Lung (tissue), 17 donors: ENCODE measurements at places on chromosomes 1 and 21.

GRCh38 chr1:62295921-62296491, 23.2 kb downstream of the KANK4 start:
- peak; percentile 24 for DNase-seq

DNA sequence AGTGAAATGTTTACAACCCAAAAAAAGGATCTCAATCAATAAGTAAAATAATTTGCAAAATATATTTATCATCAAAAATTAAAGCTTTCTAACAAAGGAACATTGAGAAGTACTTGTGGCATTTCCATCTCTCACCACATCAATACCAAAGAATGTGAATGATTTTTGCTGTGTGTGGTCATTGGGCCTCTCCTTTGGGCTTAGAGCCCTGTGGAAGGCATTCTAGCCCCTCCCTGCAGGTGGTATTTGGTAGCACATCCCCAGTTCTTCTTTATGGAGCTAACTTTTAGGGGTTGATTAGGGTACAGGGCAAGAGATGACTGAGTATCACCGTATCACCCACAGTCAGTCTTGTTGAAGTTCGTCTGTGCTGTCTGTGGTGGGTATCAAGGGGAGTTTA, 294.1 kb upstream of the SGIP1 start:
- no peak for DNase-seq

GRCh38 chr1:231653632-231654031, 27.0 kb downstream of the DISC1 start:
- DNase-seq: no peak

GRCh38 chr1:10082785-10083479, 50.2 kb downstream of the UBE4B start:
- DNase-seq: no peak

DNA sequence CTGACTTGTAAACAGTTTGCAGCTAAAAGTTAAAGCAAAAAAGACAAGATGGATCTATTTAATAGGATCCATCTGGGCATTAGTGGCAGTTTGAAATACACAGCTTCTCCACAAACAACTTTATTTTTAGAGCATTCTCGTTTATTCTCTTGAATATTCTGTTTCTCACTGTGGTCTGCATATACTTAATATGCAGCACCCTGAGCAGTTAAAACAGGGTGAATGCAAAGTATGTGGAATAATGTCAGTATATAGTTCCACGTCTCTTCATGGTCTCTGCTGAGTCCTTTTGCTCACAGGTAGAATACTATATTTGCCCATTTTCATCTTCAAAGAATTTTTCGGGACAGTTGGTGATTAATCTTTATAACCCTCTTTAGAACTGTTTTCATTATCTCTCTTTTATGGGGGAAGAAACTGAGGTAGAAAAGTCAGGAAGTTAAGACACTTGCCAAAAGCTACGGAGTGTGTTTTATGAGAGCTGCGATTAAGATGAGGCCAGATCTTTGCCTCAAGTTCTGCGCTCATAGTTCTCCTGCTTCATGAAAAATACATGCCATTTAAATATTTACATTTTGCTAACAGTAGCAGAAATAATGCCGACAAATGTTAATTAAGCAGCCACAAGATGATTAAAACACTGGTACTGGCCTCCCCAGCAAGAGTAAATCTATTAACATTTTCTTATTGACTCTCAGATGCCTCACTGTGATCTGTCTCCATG, 115.6 kb downstream of the PTBP2 start:
- no peak for DNase-seq

- no peak for DNase-seq
These were observed 107.9 kb downstream of the WDR4 start for GRCh38 chr21:42771503-42771805.

DNA sequence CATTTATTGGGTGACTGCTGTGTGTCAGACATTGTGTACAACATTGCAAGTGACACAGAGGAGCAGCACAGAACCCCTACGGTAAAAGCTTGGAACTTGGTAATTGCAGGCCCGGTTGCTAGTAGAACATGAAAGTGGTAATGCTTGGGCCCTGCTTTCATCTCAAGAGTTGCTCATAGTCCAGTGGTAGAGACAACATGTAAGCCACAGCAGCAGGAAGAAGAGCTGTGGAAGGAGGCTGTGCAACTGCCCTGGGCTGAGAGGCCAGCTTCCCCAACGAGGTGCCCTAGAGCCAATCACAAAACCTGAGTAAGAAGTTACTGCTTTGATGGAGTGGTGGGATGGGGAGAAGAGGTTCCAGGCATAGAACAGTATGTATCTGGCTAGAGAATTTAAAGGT, 18.4 kb downstream of the CNIH4 start:
- no peak for DNase-seq

- no peak for DNase-seq
These were observed 11.6 kb downstream of the KCNQ4 start for GRCh38 chr1:40794974-40795715.

DNA sequence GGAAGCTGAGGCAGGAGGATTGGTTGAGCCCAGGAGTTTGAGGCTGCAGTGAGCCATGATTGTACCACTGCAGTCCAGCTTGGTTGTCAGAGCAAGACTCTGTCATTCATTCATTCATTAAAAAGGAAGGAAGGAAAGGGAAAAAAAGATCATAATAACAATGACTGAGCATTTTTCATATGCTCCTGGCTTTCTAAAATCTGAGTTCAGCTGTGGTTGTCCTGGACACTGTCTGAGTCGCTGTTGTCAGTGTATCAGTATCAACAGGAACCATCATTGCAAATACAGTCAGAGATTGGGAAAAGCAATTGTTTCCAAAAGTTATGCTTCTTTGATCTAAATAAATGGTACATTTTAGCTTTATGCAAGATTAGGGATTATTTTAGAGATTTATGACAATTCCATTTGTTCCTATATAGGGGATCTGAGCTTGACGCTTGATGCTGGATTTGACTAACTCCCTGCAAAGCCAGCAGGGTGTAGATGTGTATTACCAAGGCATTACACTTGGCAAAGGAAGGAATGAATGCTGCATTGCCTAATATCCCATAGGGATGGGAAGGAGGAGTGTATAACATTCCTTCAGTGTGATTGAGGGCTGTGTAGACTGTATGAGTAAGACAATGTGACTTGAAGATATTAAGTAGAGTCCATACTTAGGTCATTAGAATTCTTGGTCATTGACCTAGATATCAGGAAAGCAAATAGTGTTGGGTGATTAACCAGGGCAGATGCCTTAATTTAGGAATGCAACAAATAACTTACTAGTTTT, 100.2 kb downstream of the DISP1 start:
- no peak for DNase-seq

DNA sequence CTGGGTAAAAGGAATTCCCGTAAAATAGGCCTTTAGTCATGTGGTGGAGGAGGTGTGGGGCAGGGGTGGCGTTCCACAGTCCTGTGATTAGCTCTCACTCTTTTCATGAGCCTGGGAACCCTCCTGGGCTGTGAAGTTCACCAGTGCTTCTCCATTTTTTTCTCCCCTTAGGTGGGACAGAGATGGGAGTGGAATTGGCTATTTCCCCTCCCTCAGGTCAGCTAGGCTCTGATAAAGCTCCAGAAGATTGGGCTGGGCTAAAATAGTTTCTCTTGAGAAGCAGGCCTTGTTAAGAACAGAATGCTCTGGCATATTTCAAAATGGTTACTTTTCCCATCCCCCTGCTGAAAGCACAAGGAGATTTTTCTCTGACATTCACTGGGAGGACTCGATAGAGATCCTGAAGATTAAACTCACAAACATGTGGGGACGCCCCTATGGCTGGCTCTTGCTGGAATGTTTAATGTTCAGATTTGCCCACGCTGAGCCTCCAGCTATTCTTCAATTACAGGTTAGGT, 33.4 kb upstream of the SLC2A1 start:
- DNase-seq: no peak

- DNase-seq: no peak
These were observed 242.2 kb downstream of the RGS7 start for GRCh38 chr1:241114699-241115233.

- peak; percentile 35 for DNase-seq
These were observed 78.1 kb upstream of the DNAH14 start for GRCh38 chr1:224851210-224851847.

GRCh38 chr1:189429610-189430009, 1048.1 kb downstream of the BRINP3 start:
- DNase-seq: no peak

- DNase-seq: no peak
These were observed 69.8 kb downstream of the LRIG2 start for GRCh38 chr1:113142791-113143190.

GRCh38 chr1:173733912-173734311, 19.1 kb downstream of the KLHL20 start:
- no peak for DNase-seq

DNA sequence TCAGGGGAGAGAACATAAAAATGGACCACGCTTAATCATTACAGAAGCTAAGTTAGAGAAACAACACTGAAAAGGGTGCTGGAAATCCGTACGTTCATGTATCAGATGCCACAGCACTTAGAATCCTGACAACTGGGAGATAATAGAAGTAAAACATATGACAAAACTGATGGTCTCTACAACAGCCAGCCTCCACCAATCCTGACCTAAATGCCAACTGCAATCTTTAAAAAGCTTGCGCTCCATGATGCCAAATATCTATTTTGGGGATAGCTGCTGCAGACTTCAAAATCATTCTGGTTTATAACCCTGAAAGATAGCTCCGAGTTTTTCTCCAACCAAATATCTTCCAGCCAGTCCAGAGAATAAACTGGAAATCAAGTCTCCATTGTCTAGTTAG, 178.3 kb downstream of the RERE start:
- DNase-seq: no peak

DNA sequence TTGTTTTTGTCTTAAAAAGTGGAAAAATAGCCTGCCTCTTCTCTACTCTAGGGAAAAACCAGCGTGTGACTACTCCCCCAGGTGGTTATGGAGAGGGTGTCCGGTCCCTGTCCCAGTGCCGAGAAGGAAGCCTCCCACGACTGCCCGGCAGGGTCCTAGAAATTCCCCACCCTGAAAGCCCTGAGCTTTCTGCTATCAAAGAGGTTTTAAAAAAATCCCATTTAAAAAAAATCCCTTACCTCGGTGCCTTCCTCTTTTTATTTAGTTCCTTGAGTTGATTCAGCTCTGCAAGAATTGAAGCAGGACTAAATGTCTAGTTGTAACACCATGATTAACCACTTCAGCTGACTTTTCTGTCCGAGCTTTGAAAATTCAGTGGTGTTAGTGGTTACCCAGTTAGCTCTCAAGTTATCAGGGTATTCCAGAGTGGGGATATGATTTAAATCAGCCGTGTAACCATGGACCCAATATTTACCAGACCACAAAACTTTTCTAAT, 35.0 kb upstream of the TDRD10 start:
- DNase-seq: no peak
